Activated CD4-positive, alpha-beta memory T cell treated with anti-CD3 and anti-CD28 coated beads for 36 hours (primary cell): ENCODE measurements at places on chromosomes 4 and X. TPM values are rescaled to one million over a fixed set of nuclear protein-coding genes. Genes with fewer than 3 reads are reported as not detected.

MAGEE2 gene
- not detected for total RNA-seq

DNA sequence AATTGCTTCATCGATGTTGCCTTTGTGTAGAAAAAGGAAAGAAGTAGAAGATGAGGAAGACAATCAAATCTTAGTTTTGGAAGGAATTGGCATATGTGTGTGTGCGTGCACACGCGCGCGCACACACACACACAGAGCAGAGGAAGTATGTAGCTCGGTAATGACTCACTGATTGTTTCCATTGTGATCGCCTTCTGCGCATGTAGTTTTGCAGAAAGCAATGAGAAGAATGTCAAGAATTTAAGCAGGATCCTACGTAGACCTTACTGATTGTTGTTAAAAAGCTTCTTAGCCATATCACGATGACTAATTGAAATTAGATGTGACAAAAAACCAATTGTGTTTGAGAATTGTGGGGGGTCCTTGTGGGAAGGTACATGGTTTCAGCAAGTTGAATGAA is 12.8 kb upstream of the LIMCH1 start:
- no peak for DNase-seq

- no peak for DNase-seq
Measured at GRCh38 chr4:73053076-73053475, 16.4 kb downstream of the COX18 start.

DNA sequence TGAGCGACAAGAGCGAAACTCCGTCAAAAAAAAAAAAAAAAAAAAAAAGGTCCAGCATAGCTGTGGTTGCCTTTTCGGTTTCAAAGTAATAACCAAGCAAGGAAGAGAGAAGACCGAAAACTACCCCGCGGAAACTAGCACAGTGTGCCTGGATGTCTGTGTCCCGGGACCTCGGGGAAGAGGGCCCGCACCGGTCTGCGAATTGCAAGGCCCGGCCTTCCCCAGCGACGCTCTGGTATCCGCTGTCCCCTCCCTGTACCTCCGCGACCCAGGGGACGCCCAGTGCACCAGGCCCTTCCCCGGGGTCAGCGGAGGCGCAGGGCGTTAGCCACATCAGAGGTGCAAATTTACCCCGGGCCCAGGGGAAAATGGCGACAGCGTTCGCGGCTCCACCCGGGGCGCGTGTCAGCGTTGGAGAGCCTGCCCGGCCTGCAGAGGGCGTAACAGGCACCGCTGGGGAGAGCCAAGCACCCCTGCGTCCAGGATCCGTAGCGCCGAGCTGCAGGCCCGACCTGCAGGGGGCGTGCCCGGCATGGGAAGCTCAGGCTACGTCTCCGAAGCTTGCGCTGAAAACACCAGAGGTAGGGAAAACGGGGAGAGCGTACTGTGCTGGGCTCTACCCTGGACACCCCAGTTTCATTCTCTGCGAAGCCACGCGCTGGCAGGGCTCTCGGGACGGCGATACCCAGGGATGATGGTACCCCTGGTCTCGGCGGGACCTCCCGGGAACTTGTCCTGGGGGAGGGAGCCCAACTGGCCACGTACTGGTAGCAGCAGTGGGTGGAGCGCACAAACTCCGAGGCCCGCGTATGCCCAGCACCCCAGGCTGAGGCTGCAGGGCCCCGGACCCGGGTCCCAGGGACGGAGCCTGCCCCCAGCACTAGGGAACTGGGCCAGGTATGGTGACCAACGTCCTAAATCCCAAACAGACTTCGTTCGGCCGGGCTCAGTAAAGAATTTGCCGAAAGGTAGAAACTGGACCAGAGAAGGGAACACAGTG is 16.2 kb downstream of the NKX6-1 start:
- peak; percentile 41 for DNase-seq

ITGB1BP2 gene
- total RNA-seq, result 4.8 TPM

GRCh38 chrX:12648995-12649394 is 142.2 kb upstream of the PRPS2 start:
- DNase-seq, result no peak

DNA sequence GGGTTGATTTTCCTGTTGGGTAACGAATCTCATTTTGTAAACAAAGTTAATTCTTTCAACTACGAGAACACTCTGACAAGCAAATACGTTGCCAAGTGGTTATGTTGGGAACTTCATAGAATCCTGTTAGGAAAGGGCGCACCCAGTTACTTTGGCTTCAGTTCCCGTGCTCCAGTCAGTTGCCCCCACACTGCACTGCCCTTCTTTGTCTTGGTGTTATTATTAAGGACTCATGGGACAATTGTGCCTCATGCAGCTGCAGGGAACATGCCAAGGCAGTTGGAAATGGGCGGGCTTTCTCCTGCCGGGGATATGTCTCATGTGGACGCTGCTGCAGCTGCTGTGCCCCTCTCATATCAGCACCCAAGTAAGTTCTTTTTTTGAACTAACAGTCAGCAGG is 28.9 kb downstream of the OFD1 start:
- DNase-seq, result no peak

CTBP1 gene
- 162 TPM for total RNA-seq

COL4A5 gene
- not detected for total RNA-seq

DNA sequence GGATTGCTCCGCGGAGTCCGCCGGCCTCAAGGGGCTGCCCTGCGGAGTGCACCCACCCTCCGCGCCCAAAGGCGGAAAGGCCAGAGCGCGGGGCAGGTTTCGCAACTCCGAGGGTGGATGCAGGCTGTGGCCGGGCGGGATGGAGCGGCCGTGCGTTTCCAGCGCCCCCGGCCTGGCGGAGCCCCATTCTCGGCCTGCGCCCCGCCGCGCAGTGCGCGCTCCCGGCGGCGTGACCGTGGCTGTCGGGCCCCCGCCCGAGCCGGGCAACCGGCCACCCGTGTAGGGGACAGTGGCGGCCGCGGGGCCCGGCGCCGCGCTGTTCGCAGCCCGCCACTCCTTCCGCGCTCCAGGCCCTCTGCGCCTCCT is 331 bp downstream of the SETD7 start:
- no peak for DNase-seq

DNA sequence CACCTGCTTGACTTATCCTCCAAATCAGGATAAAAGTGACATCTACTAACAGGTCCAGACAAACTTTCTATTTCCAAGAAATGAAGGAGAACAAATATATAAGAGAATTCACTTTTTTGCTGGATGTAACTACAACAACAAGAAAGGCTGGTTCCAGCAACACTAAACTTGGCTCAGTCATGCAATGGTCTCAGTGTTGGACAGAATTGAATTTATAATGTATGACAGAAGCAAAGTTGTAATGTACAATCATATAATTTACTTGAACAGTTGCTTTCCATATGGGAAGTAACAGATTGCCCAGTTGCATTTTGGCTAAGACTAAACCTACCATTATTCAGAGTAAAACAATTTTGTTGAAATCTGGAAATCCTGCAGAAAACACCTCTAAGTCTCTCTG is 183.3 kb upstream of the INTU start:
- DNase-seq, result no peak
